Peyer's patch (tissue), 4 donors: ENCODE measurements at places on chromosomes 6 and 20. TPM values are rescaled to one million over a fixed set of nuclear protein-coding genes. Genes with fewer than 3 reads are reported as not detected.

DNA sequence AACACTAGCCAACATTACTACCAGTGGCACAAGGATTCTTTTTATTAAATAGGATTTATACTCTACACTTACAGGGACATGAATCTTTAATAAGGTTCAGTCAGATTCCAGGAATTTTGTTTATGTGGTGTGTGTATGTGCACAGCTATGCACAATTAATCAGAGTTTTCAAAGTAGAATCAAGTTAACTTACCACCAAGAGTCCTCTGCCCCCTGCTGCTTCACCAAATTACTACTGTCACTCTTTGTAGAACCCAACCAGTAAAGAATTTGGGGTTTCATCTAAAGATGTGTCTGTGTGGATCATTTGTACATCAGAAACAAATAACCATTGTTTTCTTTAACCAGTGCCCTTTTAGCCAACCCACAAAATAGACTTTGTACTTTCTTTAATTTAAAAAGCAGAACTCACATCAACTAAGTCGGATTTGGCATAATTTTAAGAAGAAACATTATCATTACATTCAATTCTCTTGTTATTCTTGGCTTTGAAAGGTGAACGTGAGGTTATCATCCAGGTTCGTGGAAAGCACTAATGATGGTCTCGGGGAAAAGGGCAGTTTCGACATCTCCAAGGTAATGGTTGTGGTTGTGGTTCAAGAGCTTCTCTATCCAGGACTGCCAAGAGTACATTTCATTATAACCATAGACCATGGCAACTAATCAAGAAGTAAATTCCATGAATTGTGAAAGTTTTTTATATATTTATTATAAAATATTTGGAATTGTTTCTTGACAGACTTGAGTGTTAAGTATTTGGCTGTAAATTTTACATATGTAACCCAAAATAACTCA, 514.3 kb upstream of the ID4 start:
- DNase-seq, result no peak

- DNase-seq, result no peak
Measured at GRCh38 chr20:46060301-46060881, 29.4 kb downstream of the NCOA5 start.

DNA sequence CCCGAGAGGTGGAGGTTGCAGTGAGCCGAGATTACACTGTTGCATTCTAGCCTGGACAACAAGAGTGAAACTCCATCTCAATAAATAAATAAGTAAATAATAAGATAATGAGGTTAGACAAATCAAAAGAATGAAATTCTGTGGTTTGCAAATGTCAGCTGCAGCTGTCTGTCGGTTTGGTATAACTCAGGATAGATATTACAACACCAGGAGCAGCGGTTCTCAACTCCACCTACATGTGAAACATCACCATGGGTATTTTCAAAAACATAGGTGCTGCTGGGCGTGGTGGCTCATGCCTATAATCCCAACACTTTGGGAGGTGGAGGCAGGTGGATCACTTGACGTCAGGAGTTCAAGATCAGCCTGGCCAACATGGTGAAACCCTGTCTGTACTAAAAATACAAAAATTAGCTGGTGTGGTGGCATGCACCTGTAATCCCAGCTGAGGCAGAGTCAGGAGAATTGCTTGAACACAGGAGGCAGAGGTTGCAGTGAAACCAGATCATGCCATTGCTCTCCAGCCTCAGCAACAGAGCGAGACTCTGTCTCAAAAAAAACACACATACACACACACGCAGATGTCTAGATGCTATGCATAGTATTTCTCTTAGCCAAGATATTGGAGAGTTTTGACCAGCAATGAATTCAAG, 126.1 kb upstream of the LAMP5 start:
- no peak for DNase-seq

The DEFB124 gene
- total RNA-seq, result not detected

DNA sequence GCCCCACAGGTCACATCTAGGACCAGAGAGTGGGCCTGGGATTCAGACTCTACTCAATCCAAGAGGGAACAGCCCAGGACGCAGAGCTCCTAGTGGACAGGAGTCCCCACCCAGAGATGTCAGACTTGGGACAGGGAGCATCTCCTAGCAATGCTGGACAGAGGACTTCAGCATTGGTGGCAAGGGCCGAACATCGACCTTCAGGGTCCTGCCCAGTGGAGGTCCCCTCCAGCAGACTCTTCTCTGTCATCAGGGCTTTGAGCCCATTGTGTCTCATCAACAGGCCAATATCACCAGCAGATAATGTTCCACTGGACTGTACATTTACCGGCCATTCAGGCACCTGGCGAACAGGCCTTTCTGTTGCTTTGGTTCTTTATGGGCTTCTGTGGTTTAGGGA, 159.8 kb upstream of the SNX9 start:
- no peak for DNase-seq

GRCh38 chr20:11015440-11015839, 341.6 kb upstream of the JAG1 start:
- no peak for DNase-seq

DNA sequence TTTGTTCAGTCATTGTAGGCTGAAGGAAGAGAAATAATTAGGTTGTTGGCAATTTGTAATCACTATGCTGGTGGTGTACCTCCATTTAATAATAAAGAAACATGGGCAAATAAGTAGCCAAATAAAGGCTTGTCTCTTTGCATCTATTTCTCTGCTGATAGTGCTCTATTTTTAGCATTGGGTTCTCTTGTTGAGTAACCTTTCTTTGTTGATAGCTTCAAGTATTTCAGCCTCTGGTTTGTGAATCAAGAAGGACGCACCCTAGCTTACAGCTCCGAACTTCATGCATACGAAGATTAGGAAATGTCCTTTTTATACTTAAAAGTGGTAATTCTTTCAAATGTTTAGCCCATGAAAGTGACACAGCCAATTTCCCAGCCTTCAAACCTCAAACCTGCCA, 2.6 kb downstream of the PPP1R14C start:
- no peak for DNase-seq

- DNase-seq, result no peak
Measured at GRCh38 chr6:12012038-12012557, at the start of gene HIVEP1. Gene HIVEP1 (plus strand): TSS chr6:12012312. CDS start chr6:12015629, 3,317 bp downstream.
